ENCODE measurements at places on chromosomes 5 and 9.

DNA sequence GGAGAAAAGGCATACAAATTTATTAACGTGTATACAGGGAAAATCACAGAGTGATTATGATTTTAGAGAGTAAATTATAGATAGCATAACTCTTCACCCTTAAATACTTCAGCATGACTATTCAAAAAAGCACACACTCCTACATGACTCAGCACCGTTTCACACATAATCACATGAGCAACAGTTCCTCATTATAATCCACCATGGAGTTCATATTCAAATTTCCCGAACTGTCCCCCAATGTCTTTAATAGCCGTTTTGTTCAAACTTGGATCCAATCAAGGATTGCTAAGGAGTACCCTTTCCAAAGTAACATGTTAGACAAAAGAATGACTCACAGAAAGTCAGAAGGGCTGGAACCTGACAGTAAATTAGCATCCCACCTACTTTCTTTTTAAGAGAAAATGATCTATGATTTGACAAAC is 32.1 kb downstream of the RAPGEF1 start:
- DNase-seq, result no peak

- DNase-seq, result no peak
Observed at GRCh38 chr5:757931-758697, 26.4 kb downstream of the ZDHHC11B start.

- no peak for DNase-seq
Observed at GRCh38 chr5:115551415-115551814, 6.8 kb upstream of the FEM1C start.

DNA sequence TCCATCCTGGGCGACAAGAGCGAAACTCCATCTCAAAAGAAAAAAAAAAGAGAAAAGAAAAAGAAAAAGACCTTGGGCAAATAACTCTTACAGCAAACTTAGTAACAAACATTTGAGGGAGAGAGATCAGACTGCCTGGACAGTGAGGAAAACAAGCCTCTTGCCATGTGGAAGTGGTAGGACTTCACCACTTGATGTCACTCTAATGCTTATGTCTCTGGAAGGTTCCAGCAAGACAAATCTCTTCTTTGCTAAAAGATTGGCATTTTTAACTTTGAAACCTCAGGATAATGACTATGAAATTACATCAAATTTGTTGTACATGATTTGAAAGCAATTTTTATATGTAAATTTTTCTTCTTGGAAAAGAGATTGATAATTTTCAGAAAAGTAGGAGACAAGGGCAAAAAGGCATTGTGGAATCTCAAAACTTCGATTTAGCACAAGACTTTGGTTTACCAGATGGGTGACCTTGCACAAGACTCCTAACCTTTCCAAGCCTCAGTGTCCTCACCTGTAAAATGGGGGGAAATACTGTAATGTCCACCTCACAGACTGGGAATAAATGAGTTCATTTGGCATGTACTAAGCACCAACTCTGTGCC is 5.4 kb downstream of the ACTL7B start:
- no peak for DNase-seq

- DNase-seq, result no peak
Observed at GRCh38 chr5:53429706-53430105, 50.7 kb upstream of the FST start.

DNA sequence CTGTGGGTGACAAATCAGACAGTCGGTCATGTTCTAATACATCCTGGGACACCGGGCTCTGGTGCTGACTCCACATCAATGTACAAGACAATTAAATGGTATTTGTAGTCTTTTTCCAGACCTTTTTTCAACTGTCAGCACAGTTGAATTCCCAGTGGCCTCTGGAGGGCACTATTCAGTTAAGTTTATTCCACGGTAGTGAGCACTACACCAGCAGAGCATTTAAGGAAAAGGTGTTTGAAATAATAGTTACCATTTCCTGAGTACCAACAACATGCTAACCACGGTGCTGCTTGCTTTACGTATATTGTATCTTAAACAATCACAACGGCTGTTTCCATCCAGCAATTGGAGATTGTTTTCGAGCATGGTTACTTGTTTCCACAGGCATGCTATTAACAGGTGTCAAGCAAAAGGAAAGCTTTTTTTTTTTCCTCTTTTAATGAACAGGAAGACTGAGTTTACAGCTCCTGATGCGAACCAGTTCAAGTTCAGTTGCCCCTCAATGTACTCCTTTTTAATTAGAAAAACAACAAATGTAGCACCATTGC is 186.7 kb downstream of the PDZD2 start:
- DNase-seq, result peak; percentile 29

DNA sequence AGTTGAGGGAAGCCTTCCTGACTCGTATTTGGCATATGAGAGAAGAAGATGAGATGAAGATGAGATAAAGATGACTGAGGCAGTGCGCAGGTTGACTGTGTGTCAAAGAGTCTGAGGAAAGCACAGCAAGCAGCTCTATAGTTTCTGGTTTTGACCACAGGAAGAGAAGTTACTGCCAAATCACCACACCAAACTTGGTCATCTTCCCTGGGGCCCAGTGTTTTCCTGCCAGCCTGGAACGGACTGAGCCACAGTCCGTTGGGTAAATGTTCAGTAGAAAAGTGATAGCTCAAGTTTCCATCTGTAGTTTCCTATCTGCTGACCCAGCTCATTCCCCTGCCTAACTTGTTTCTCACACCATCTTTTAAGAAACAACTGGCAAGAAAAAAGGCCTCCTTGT is 80.7 kb upstream of the ADAMTS19 start:
- no peak for DNase-seq

- DNase-seq, result no peak
Observed at GRCh38 chr5:118937393-118938061, 50.8 kb downstream of the DTWD2 start.

GRCh38 chr5:40401284-40402006 is 278.3 kb upstream of the PTGER4 start:
- no peak for DNase-seq

DNA sequence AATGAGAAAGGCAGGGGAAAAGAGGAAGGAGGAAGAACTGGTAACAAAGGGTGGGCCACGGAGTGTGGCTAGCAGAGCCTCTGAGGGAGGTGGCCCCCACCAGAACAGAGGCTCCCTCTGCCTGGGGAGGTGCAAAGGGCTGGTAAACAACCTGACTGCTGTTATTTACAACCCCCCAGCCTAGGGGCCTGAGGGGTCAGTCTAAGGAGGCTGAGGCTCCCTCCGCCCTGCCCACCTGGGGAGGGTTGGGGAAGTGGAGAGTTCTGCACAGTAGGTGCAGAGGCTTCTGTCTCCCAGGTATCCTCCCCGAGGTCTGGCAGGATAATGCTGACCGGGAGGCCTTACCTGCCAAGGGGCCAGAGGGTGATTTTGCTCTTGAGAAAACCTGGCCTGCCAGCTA is 35.6 kb upstream of the SMU1 start:
- no peak for DNase-seq

- DNase-seq, result no peak
Observed at GRCh38 chr9:122228191-122228567, 578 bp downstream of the LHX6 start.

GRCh38 chr9:127726871-127727270 is 8.2 kb downstream of the TOR2A start:
- no peak for DNase-seq

GRCh38 chr5:151688436-151688835 is 1.7 kb upstream of the SPARC start:
- DNase-seq, result no peak

GRCh38 chr9:96150324-96151227 is 151.4 kb downstream of the HSD17B3 start:
- DNase-seq, result peak; percentile 44

DNA sequence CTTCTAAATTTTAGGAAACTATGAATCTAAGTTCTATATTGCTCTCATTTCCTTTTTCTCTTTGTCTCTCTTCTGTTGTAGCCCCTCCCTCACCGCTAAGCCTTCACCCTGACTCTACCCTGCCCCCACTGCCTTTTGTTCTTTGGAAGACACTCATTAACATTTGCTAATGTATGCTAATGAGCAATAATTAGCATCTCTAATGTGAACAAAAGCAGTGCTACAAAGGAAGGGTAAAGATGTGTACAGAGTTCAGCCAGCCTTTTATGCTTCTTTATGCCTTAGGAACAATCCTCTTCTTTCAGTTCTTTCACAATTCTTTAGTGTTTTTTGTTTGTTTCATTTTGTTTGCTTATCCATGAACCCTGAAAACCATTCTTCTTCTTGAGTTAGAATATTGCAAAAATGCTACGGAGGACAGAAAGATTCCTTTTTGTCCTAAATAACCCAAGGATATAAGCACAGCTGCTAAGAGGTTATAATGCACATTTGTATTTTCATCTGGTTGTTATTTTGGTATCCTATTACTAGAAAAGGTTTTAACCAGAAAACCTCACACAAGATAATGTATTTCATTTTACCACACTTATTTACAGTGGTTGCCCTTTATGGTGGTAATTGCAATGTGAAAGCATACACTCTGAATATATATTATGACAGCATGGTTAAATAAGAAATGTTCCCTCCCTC is 159.3 kb downstream of the TMC1 start:
- DNase-seq, result no peak

DNA sequence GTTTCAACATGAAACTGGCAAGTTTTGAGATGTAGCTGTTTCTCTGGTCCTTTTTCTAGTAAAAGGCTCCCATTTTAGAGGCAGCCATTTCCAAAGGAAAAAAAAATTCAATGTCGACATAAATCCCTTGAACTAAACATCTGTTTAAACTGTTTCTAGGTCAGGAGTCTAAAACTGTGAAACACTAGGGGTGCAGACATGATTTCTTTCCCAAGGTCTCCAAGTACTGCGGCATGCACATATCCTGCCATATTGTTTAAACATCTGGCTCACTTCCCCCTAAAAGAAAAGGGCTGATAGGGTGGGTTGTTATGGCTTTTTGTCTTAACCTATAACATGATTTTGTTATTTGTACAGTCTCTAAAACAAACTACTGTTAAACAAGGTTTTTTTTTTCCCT is 51.1 kb downstream of the NFIB start:
- no peak for DNase-seq

DNA sequence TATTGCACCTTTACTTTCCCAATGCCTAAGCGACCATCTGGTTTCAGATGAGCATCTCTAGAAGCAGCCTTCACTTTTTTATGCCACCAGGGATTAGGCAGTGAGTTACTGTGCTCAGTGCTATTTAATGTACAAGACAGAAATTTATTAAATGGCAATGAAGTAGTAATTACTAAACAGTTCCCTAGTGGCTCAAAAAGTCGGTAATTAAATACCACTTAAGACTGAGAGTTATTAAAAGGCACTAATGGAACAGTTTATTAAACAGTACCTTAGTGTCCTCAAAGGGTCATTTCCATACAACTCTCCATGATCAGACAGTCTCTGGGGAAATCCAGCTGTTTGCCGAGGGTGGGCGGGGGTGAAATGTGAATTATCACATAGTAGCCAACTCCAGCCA is 42.3 kb downstream of the LHFPL2 start:
- DNase-seq, result no peak

GRCh38 chr9:119556129-119556875 is 187.1 kb upstream of the BRINP1 start:
- peak; percentile 45 for DNase-seq

GRCh38 chr5:59673438-59674058 is 220.0 kb downstream of the PDE4D start:
- no peak for DNase-seq

DNA sequence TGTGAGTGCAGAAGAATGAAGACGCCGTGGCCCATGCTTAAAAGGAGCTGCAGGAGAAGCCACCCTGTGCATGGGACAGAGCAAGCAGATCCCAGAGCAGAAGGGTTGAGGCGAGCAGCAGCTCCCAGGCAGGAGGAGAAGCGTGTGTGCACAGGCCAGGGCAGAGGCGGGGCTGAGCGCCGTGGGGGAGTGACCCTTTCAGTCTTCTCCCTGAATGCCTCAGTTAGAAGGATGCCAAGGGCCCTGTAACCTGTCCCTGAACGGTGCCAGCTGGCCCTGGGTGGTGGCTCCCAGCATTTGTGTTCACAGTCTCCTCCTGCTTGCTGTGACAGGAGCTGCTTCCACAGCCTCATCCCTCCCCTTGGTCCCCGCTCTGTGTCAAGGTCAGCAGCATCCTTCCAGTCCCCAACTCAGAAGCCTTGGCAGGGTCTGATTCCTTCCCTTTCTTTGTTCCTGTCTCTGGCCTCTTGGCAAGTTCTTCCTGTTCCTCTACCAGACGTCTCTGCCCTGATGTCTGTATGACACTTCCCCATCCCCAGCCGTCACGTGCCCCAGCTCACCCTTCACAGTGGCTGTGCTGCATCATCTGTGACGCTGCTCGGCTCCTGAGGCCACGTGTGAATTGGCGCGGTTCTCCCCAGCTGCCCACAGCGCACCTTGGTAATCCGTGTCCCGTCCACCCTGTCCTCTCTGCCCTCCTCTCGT is 5.2 kb downstream of the EXOC3 start:
- no peak for DNase-seq

GRCh38 chr9:70403618-70404025 is 10.8 kb downstream of the KLF9 start:
- DNase-seq, result no peak

DNA sequence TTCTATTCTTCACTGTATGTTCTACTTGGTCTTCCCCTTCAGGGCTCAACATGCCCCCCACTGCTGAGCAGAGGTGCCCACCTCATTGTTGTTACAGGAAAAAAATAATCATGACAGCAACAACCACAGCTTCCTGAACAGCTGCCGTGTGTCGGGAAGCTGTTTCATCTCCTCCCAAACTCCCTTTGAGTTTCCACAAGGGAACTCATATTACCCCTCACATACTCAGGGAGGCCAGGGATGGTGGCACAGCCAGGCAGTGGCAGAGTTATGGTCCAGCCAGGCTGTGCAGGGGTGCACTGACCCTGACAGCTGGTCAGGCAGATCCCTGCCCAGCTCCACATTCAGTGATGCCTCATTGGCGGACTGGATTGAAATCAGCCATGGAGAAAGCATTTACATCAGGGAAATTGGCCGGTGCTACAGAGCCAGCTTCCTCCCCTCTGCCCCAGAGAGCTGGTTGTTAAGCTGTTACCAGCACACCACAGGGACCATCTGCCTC is 37.3 kb downstream of the SARDH start:
- DNase-seq, result no peak

- DNase-seq, result no peak
Observed at GRCh38 chr9:91572044-91572443, 148.4 kb upstream of the NFIL3 start.

DNA sequence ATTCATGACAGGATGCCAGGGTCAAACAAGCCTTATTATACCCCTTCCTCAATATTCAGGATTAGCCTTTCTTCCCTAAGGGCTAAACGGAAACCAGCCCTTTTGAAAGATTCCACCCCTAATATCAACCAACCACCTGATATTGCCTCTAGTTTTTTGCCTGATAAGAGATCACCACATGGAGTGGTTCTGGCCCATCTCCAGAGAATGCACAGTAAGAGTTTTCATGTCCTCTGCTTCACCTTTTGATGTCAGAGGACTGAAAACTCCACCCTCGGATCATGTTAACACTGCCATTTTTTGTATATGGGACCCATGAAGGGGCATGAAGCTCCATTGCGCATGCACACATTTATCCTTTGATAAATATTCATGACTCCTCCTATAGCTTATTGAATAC is 5.8 kb upstream of the LNPEP start:
- no peak for DNase-seq

GRCh38 chr9:93864840-93865239 is 90.3 kb downstream of the BARX1 start:
- DNase-seq, result no peak

- no peak for DNase-seq
Observed at GRCh38 chr9:37127018-37127417, 6.6 kb downstream of the ZCCHC7 start.

GRCh38 chr9:125433461-125434011 is 171.9 kb downstream of the GAPVD1 start:
- no peak for DNase-seq
